Epithelial cell of proximal tubule (primary cell): ENCODE measurements at places on chromosomes 5 and 9. TPM values are rescaled to one million over a fixed set of nuclear protein-coding genes. Genes with fewer than 3 reads are reported as not detected.

GRCh38 chr5:60535951-60536350 is 164.0 kb downstream of the DEPDC1B start:
- DNase-seq = no peak

GRCh38 chr5:119327018-119327417 is 28.8 kb upstream of the TNFAIP8 start:
- DNase-seq = no peak

- DNase-seq = peak; percentile 64
Measured at GRCh38 chr9:97525451-97525850, 24.0 kb downstream of the TMOD1 start.

GRCh38 chr9:99259231-99259918 is 37.3 kb downstream of the SEC61B start:
- DNase-seq = peak; percentile 40

DNA sequence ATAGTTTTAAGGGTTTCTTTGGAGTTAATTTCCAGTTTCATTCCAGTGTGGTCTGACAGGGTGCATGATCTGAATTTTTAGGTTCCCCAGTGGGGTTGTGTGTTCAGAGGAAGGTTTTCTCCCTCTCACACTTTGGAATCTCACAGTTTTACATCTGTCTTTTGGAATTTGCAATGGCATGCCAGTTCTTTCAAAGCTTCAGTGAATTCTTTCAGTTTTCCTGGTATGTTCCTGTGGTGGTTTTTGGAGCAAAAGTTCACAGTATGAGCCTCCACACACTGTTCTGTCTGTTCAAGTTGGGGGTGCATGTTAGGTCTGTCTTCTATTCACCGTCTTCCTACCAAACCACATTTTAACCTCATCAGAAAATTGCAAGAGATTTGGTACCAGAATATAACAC is 624.2 kb downstream of the KCTD16 start:
- no peak for DNase-seq

- DNase-seq = no peak
Measured at GRCh38 chr9:101114317-101114716, 85.8 kb downstream of the PLPPR1 start.

GRCh38 chr5:83552275-83552674 is 80.7 kb downstream of the VCAN start:
- DNase-seq = no peak

DNA sequence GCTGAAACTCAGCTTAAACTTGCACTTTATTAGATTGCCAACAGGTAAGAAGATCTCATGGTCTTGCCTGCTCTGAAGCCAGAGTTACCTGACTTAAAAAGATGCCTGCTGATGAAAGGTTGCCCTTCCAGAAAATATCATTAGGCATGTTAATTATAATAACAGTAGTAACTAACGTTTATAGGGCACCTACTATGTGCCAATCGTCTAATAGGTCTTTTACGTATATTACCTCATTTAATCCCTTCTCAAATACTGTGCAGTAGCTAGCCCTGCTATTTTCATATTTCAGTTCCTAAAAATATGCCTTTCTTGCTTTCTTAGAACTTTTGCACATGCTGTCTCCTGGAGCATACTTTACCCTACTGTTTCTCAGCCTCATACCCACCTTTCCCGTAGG is 40.1 kb downstream of the TGFBR1 start:
- DNase-seq = no peak

The MED7 gene
- 13.1 and 20.5 TPM in 2 replicates for total RNA-seq
